Activated T-cell treated with anti-CD3 and anti-CD28 coated beads, Interleukin-2, amount 50 U/mL, for 72 hours (primary cell): ENCODE measurements at places on chromosomes 12 and 14.
A peak's percentile ranks its signal among the peaks of the same experiment; 100 is the strongest.

DNA sequence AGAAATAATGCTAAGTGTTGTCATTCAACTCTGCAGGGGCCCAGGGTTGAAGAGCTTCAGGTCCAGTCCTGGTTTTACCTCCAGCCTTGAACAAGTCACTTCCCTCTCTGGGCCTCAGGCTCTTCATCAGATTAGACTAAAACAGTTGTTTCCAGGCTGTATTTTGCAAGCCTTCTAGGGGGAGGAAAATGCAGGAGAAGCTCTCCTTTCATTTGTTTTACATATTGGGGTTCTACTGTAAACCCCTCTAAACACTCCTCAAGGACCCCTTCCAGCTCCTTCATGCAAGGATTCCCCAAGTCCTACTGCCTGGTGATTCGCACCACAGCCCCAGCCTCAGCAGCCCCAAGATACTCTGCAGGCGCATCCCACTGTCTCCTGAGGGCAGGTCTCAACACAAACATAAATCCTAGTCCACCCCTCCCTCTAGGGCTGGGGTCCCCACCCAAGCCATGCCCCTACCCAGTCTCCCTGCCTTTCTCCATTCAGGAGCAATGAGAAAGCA, 2.7 kb downstream of the SDR9C7 start:
- DNase-seq, result peak; percentile 16

DNA sequence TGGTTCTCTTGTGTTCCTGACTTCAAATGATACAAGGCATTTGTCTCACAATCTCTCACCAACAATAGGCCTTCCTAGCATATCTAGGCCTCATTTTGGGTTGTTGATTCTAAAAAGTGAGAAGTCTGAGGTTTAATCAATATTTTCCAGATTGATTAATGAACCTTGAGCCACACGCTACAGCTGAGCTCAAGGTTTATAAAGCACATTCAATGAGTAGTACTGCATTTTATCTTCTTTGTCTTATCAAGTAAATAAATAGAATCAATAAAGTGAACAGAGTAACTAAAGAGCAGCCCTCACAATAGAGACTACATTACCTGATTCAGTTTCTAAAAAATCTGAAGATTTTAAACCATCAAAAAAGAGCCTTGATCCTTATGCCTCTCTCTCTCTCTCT, 407.5 kb upstream of the CLEC14A start:
- no peak for DNase-seq

DNA sequence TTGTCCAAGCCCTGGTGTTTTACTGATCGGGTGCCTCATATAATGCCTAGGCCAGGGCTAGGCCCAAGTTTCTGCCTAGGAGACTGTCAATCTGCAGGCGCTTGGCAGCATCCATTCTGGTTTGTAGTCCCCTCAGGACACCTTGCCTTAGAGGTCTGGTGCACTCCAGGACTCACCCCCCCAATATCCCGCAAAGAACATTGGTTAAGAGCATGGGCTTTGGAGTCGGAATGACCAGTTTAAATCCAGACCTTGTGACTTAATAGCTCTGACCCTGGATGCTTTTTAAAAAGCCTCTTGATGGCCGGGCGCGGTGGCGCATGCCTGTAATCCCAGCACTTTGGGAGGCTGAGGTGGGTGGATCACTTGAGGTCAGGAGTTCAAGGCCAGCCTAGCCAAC, 60.0 kb downstream of the GALNT16 start:
- DNase-seq, result no peak

DNA sequence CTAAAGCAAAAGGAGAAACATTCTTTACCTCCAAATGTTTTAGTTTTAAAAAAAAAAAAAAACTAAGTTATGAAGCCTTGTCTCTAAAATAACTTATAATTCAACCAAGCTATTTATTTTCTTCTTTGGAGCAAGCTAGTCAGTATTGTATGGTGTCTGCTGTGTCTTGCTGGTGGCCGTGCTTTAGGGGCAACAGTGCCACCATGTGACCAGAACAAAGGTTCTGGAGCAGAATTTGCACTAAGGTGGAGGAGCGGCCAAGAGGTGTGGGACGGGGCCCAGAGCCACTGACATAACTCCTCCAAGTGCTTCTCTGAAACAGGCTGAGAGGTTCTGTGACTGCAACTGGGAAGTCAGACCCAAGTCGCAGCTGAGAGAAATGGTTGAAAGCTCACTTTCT, 4.5 kb downstream of the FICD start:
- no peak for DNase-seq
